ENCODE measurements at places on chromosomes 5 and 9.

DNA sequence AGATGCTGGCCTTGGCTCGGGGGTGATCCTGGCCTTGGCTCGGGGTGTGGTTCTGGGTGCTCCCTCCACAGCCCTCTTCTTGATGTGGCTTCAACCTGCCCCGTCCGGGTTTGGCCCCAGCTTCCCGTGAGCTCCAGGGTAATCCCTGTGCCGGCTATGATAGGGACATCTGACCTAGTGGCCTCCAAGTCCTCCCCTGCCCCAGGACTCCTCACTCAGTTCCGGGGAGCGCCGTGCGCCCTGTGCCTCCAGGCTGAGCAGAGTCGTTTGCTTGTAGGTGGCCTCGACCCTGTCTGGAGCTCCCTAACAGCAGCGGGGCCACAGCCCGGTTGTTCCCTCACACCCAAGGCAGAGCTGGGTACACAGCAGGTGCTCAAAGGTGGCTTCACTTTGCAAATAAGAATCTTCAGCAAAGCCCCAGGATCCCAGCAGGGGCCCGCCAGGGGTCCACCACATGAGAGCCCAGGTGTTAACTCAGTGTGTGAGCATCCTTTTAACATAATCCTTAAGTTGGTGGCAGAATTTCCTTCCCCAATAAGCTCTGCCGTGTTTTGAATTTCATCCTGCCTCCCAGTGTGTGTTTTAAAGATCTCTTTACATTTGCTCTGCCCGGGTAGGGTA lies 32.3 kb upstream of the CEP72 start:
- DNase-seq: no peak

DNA sequence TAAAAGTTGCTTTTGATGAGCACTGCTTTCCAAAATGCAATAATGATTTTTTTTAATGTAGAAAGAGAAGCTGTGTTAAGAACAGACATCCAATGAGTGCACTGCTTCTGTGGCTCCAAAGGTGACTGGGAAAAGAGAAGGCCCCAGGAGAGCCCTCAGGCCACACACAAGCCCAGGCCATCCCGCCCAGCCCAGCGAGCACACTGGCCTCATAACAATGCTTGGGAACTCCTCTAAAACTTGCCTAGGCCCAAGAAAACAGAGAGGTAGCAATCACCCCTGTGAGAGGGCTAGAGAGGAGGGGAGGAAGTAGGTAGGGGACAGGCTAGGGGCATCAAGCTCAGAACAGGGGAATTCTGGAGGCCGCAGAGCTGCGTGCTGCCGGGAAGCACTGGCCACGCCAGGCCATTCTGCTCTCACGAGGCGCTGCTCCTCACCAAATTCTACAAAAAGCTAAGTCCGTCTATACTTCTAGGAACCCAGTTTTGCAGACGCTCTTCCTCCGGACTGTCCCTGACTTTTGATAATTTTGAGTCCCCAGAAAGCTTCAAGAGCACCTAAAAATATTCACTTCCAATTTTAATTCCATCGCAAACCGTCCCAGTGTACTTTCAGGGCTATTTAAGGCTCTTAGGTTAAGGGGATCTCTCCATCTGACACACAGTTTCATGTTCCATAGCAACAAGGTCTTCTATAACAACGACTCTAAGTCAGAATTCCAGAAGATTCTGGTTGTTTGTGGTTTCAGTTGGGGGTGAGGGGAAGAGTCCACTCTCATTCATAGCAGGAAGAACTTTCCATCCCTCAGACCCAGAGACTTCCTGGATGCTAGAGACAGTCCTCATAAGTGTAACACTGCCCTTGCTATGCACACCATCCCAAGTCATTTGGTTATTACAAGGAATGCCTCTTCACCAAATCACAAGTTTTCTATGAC lies 51.0 kb downstream of the HABP4 start:
- DNase-seq: no peak

DNA sequence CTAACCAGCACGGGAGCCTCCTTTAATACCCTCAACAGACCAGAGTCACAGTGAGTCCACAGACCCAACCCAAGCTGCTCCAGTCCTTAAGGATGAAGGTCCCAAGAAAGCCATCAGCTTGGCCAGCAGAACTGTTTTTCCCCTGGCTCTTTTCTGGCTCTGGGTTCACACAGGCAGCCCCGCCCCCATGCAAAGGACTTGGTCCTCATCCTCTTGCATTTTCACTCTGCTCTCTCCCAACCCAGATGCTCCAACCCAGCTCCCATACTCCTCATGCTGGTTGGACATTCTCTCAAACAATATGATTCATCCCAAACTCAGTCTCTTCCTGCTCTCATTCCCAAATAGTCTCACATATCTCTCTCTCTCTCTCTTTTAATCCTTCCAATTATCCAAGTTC lies 74.2 kb upstream of the SPOCK1 start:
- DNase-seq: no peak

- DNase-seq: no peak
Measured at GRCh38 chr9:16526380-16526779, 344.1 kb downstream of the BNC2 start.

DNA sequence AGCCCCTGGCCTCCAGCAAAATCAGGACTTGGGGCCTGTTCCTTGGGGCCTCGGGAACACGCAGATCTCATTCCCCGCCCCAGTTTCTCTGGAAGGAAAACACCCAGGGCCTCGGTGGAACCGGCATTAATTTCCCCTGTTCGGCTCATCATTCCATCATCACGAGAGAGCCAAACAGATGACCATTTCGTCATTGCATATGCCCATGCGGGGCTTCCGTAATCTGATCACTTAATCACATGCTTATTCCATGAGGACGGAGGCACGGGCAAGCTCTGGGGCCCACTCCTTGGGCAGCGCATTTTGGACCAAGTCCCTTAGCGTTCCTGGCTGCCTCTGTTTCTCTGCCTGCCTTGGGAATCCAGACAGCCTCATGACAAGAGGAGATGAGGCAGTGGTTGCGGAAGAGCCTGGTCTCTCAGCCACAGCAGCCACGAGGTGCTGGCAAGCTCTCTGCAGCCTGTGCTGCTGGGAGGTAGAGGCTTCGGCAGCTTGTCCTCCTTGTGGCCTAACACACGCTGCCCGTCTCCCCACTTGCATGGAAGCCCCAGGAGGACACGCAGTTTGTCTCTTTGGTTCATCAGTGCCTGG lies 65.0 kb upstream of the IER5L start:
- no peak for DNase-seq

DNA sequence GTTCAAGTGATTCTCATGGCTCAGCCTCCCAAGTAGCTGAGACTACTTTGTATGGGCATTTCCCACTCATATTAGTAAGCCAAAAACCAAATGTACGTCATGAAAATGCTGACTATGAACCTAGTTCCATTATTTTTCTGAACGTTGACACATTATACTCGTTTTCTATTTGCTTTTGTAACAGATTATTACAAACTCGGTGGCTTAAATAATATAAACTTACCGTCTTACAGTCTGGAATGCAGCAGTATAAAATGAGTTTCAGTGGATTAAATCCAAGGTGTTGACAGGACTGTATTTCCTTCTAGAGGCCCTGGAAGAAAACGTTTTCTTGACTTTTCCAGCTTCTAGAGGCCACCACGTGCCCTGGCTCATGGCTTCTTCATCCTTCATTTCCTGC lies 517.0 kb downstream of the GADD45G start:
- no peak for DNase-seq

DNA sequence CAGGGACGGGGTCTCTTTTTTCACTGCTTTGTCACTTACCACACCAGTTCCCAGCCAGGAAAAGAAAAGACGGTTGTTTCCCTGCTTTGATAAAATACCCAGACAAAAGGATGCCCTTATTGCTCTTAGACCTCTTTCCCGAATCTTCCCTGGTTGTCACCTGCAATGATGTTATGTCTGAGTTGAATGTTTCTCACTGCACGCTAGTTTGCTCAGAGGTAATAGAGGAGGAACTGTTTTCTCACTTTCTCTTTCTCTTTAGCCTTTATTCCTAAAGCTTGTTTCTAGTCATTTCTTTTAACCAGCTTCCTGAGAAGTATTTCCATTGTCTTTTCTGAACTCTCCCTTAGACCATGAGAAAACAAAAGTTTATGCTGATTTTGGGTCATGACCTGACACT lies 32.9 kb downstream of the ACER2 start:
- DNase-seq: no peak

GRCh38 chr5:150612405-150612804 lies 28.1 kb upstream of the SYNPO start:
- DNase-seq: no peak

DNA sequence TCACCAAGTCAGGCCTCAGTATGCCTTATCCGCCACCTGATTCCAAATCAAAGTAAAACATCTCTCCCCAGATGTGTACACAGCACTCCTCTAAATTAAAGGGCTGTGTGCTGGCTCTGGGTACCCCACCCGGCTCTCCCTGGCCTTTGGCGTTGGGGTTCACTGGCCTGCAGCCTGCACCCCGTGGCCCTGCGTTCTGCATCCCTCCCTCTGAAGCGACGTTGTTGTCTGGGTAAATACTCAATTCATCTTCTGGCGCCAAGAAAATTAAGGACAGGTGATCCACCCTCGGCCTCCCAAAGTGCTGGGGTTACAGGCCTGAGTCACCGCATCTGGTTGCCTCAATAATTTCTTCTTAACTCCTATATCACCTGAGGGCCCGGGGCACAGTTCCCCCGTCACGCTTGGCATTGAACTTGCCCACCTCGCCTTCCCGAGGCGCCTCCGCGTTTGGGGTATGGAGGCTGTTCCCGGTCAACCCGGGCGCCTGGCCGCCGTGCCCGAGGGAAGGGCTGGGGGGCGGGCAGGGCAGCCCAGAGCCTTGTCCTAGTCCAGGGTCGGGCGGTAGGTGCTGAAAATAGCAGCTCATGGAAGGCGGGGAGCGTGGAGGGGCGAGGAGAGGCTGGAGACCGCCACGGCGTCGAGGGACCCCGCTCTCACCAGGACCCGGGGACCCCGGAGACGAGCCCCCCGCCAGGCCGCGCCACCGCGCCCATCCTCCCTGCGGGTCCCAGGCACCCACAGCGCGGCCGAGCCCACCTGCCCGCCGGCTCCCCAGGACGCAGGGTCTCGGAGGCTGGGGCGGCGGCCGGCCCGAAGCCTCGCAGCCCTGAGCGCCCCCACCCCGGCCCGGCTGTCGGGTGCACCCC lies 531 bp downstream of the ABO start:
- DNase-seq: no peak

- no peak for DNase-seq
Measured at GRCh38 chr5:94433397-94434163, 184.8 kb downstream of the KIAA0825 start.
